ENCODE measurements at places on chromosomes 2 and 18.

DNA sequence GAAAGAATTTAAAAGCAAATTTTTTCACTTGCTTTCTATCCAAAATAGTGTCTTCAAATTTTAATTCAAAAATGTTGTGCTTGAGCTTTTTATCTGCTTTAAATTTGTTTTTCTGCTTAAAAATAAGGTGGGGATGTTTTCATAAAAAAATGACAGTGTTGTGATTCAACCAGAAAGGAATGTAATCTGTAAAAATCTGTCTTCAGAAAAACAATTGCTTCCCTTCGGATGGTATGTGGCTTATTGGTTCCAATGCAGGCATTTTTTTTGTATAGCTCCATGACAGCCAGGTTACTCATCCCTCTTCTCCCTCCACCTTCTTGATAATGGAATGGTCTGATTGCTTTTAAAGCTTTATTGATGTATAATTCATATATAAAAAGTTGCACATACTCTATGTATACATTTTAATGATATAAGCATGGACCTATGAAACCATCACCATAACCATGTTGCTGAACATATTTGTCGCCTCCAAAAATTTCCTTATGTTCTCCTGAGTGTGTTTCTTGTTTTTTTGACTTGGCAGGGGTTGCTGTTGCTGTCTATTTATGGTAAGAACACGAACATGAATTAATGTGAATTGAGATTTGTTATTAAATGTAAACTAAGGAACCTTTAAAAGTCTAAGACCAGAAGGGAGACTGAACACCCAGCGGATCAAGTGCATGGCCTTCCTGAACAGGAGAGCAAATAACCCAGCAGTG is 363.7 kb upstream of the SPHKAP start:
- no peak for DNase-seq

GRCh38 chr2:174484573-174484972 is 2.3 kb downstream of the GPR155 start:
- no peak for DNase-seq

GRCh38 chr2:43605079-43605655 is 9.3 kb upstream of the THADA start:
- DNase-seq, result peak; percentile 60

DNA sequence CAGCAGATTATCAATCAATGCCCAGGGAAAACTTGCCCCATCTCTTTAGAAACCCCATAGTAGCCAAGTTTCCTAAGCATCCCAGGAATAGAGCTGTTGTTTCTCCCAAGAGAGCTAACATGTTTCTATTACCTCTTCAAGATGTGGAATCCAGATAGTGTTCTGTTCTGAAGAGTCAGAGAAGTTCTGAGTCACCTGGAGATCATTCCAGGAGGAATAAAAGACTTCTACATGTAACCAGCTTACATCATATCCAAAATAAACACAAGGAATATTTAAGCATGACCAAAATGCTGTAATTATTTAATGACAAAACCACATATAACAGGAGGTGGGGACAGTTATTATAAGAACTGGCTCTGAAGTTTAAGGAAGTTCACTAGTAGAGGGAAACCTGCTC is 51.0 kb upstream of the GORASP2 start:
- DNase-seq, result no peak

GRCh38 chr18:79339094-79339908 is 56.4 kb upstream of the NFATC1 start:
- no peak for DNase-seq

DNA sequence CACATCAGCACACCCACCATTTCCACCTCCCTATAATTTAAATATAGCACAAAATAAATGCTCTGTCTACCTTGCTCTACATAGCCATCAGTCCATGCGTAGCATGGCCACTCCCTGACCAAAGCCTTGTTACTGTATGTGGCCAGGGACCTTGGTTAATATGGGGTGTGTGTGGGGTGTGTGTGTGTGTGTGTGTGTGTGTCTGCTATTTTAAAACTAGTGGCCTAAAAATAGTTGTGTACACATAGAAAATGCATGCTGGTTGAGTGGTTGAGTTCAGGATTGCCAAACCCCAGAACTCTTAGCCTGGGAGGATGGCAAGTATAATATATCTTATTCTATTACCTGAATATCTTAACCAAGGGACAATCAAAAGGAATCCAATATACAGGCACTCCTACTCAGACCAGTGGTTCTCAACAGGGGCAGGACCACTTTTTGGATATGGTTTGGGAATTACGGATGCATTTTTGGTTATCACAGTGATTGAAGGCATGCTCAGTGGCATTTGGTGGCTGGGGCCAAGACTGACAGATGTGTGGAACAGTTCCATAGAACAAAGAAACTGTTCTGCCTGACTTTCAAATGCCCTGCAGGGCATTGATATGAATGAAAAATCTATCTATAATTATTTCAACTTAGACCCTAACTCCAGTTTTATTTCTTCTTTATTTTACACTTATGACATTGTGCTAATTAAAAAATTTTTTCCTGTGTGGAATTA is 72.3 kb upstream of the PSME4 start:
- DNase-seq, result no peak

GRCh38 chr2:233831861-233832260 is 22.5 kb downstream of the HJURP start:
- no peak for DNase-seq

- peak; percentile 66 for DNase-seq
These were observed at the start of gene SERPINE2 for GRCh38 chr2:224039080-224039769. Gene SERPINE2, minus strand, starts transcription at chr2:224039286. Its CDS starts 37,386 bp downstream, at chr2:224001900.

- peak; percentile 60 for DNase-seq
These were observed 10.1 kb downstream of the SRSF7 start for GRCh38 chr2:38740851-38741731.

- no peak for DNase-seq
These were observed 97.0 kb downstream of the TFCP2L1 start for GRCh38 chr2:121187982-121188411.

- DNase-seq, result no peak
These were observed 65.0 kb downstream of the NFATC1 start for GRCh38 chr18:79460481-79461300.

DNA sequence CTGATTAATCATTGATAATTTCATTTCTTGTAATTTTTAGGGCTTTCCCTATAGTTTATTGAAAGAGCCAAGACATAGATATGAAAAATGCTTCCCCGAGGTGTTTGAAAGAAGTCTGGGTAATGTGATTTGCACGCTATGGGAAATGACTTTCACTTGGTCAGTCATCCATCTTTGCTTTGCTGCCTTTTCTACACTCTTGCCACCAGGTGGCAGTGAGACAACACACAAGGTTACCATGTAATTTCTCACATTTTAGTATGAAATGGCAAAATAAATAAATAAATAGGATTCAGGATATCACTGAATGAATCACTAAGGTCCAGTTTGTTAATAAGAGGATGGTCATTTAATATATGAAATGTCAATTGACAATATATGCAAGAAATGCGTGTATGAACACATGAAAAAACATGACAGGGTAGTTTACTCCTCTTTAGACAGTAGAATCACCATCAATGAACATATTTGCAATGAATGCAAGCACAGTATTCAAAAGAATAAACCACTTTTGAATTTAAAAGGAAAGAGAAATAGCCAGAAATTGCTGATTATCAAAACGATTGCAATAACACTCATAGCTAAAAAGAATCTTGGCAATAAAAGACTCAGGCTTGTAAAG is 52.2 kb upstream of the KCNH7 start:
- peak; percentile 78 for DNase-seq

GRCh38 chr2:11582612-11582861 is 48.7 kb downstream of the GREB1 start:
- DNase-seq, result no peak

- DNase-seq, result no peak
These were observed 416.5 kb downstream of the MEIS1 start for GRCh38 chr2:66851449-66851872.
